Choroid plexus epithelial cell (primary cell): ENCODE measurements at places on chromosomes 13 and 19.
A peak's percentile ranks its signal among the peaks of the same experiment; 100 is the strongest.

GRCh38 chr13:102316732-102317131, 85.1 kb downstream of the FGF14 start:
- no peak for DNase-seq

DNA sequence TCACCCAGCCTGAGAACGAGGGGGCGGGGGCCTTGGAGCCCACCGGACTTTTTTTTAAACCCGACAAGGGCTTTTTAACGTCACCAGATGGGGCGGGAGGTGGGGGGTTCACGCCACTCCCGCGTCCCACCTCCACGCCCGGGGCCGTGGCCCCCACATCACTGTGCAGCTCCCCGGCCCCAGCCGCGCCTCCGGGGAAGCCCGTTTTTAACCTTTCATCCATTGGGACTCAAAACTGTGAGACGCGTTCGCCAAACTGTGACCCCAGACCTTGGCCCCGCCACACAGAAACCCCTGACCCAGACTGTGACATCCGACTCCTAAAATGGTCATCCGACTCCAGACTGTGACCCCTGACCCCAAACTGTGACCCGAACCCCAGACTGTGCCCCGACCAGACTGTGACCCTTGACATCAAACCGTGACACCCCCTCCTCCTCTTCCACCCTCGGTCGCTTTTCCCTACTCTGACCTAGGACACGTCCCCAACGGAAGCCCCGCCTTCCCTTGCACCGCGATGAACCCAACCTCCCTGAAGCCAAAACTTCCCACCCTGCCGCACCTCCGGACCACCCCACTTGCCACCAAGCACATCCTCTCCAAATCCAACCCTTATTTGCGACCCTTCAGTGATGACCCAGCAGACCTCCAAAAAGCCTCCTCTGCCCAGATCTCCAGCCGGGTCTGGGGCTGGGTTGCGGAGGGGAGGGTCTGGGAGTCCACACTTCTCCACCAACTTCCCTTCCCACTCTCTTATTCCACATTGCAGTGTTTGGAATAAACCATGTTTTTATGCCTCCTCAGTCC, 1.5 kb upstream of the GRWD1 start:
- DNase-seq = no peak

- DNase-seq = no peak
These were observed 51.3 kb downstream of the MBNL2 start for GRCh38 chr13:97273341-97273831.

- peak; percentile 85 for DNase-seq
These were observed 3.7 kb upstream of the SIN3B start for GRCh38 chr19:16825312-16826052.

GRCh38 chr13:22278336-22278929, 607.6 kb downstream of the FGF9 start:
- DNase-seq = peak; percentile 0

DNA sequence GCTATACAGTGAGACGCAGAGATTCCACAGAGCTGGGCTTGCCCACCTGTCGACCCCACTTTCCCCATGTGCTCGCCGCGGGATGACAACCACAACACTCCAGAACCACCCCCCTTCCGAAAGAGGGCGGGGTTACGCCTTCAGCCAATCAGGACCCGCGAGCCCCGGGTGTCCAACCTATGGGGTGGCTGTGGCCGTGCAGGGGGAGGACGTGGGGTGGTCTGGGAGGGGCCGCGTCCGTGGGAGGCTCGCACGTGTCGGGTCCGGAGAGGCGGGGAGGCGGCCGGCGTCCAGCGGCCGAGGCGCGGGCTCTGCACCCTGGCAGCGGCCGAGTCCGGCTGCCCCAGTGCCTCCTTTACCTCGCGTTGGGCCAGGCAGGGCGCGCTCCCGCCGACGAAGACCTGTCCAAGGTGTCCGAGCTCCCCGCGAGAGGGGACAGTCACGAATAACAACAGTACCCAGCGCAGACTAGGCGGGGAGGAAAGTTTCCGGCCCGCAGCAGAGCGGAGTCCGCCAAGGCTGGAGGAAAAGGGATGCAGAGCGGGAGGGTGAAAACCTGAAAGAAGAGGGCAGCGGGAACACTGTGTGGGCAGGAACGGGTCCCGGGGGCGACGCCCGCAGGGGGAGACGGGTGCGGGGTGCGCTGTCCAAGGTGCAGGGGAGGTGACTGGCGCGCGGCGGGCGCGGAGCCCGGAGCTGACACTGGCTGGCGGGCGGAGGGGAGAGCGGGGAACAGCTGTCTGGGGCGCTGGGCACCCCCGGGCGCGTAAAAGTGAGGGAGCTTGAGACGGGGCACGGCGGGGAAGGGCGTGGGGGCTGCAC, 911 bp downstream of the ENOX1 start:
- DNase-seq = peak; percentile 78

DNA sequence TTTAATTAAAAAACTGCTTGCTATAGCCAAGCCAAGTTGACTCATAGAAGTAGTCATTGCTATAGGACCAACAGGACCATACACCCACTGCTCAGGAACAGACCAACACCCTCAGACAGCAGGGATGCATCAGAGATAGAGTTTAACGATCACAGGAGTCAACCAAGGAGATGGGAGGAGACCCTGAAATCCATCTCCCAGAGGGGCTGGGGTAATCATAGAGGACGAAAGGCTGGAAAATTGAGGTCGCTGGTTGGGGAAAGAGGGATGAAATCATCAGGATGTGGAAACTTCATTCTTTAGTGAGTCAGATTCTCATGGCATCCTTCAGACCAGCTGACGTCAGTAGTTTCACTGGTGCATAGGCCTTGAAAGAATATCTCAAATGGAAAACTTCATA, 160.4 kb upstream of the GPC6 start:
- peak; percentile 86 for DNase-seq

- no peak for DNase-seq
These were observed 1.3 kb downstream of the SOX21 start for GRCh38 chr13:94710881-94711560.

- peak; percentile 81 for DNase-seq
These were observed 218.9 kb upstream of the EDNRB start for GRCh38 chr13:78137404-78138142.

DNA sequence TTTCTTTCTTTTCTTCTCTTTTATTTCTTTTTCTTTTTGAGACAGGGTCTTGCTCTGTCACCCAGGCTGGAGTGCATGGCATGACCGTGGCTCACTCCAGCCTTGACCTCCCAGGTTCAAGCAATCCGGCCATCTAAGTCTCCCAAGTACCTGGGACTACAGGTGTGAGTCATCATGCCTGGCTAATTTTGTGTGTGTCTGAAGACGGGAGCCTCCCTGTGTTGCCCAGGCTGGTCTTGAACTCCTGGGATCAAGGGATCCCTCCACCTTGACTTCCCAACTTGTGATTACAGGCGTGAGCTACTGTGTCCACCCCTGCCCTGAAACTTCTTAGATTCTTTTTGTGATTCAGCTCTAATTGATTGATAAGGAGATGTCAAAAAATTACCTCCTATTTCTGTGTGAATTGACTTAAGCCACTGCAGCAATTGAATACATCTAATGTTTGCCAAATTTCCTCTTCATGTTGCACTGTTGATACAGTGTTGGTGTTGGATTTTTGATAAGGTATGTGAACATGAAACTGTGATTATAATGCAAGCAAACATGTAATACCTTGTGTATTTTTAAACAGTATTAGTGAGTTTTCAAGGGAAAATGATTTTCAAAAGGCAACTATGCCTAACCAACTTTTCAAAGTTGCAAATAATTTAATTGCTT, 22.6 kb downstream of the KLF5 start:
- no peak for DNase-seq

DNA sequence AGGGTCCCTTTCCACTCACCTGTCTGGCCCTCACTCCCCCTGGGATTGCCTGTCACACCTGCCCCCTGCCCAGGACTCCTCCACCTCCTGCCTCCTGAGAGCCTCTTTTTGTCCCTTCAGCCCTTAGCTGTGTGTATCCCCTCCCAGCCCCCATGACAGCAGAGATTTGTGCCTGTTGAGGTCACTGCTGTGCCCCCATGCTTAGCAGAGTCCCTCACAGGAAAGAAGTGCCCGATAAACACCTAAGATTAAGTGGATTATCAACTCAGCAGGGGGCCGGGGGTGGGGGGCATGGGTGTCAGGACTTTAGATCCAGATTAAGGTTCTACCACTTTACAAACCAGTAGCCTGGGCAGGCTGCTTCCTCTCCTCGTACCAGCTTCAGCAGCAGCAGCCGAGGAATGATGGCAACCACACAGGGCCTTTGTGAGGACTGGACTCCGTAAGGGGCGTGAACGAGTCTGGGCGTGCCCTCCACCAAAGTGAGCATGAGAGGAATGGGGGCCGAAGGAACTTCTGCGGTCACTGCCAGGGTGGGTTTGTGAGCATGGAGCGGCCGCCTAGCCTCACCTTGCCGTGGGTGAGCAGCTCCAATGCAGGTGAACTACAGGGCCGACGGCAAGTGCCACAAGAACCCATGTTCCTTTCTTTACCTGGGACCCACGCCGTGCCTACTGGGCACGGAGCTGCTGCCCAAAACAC, 36.1 kb downstream of the ZNF787 start:
- no peak for DNase-seq

DNA sequence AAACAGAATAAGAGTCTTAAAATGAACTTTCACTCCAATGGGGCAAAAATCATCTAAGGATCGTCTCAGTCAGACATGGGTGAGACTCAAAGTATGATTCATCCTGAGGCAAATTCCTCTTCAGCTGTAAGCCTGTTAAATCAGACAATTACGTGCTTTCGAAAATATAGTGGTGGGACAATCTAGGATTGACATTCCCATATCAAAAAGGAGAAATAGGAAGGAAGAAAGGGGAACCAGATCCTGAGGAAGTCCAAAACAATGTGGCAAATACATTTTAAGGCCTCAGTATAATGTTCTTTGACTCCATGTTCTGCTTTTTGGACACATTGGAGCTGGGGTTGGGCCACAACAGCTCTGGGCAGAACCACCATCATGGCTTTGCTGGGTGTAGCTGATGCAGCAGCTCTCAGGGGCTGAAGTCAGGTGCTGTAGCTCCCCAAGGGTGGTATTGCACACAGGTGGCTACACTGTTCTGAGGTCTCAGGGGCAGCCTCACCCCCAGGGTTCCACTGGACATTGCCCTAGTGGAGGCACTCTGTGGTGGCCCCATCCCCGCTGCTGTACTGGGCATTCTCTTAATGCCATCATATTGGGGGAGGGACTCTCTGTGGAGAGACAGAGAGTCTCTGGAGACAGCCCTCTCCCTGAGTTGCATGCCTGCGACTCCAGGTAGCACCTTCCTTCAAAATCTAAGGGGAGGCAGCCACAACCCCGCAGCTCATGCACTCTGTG, 5.7 kb upstream of the FPR3 start:
- DNase-seq = peak; percentile 57

GRCh38 chr13:97975280-97975847, 21.9 kb downstream of the IPO5 start:
- peak; percentile 44 for DNase-seq

GRCh38 chr13:34411177-34411576, 530.9 kb upstream of the NBEA start:
- no peak for DNase-seq

DNA sequence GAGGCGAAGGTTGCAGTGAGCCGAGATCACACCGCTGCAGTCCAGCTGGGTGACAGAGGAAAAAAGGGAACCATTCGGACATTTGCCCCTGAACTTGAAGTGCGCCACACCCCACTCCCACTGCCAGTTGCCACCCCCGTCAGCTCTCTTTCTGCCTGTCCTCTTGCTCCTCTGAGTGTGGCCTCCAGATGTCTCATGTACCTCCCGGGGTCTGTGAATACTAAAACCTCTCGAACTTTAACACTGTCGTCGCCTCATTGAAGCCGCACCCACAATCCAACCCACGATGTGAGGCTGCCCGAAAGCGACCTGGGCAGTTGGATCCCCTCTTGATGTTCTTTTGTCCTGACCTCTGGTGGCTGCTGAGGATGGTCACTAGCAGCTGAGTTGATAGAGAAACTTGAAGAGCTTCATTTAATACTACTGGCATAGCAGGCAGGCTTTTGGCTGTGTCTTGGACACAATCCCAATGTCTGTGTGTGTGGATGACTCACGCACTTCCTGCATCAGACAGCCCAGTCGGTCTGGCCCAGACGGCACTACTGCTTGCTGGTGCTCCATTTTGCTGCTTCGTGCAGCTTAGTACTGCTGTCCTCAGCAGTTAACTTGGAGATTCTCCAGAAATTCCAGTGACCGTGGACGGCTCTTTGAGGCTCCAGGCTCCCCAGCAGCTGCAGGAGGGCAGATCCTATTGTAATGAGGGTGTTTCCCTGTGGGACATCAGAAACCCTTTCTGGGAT, 4.2 kb downstream of the FPR3 start:
- peak; percentile 100 for DNase-seq

DNA sequence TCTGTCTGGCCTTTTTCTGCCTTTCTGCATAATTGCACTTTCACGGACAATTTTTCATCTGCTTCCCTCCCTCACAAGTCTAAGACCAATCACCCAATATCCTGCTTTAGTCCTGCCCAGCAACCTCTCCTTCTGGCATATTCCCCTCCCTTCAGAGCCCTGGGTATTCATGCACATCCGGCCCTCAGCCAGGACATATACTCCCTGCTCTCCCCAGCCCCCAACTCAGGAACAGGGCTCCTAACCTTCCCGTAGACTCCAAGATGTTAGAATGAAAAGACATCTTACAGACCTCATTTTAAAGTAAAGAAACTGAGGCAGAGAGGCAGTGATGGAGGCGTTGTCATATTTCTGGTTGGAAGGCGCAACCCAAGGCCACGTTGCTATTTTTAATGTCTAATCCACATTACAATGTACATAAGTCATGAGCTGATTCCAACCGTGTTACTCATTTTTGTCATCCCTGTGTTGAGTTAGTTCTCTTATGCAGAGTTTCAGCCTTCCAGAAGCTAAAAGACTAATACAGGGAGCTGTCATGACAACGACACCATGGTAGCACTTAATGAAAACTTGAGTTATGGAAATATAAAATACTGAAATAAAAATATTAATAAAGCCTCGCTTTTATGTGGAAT, 209.2 kb downstream of the TSHZ3 start:
- peak; percentile 85 for DNase-seq

DNA sequence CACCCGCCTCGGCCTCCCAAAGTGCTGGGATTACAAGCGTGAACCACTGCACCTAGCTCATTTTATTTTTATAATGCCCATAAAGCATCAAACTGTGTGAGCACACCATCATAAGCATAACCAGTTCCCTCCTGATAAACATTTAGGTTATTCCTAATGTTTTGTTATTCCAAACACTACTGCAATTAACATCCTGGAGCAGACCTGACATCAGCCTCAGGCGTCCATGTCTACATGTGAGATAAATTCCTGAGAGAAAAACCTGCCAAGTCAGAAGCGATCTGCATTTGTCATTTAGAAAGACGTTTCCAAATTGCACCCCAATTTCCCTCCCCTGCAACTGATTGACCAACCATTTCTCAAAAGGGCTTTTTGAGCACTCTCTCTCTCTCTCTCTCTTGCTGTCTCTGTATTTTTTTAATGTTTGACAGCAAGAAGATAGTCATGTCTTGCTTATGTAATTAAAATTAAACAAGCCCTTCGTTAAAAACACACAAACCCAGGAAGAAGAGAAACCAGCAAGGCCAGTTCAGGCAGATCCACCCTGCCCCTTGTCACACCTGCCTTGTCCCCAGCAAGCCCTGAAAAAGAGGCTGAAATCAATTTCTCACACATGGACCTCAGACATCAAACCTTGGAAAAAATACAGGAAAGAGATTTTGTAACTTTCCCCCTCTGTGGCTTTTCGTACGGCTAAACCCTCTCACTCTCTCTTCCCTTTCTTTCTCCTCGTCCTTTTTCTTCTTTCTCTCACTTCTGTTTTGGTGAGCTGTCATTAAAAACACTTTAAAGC, 9.9 kb downstream of the LYPD3 start:
- no peak for DNase-seq
